ENCODE measurements at places on chromosomes 13 and 19.

DNA sequence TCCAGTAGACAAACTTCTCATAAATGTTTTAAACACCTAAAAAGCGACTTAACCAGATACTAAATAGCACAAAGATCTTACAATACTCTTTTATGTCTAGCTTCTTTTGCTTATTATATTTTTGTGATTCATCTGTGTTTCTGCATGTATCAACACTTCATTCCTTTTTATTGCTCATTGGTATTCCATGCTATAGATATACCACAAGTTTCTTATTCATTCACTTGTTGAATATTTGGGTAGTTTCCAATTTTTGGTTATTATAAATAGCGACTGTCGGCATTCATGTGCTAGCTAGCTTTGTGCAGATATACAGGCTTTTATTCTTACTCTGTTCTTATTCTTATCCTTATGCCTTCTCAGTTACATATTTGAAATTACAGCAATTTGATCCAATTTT, 50.0 kb upstream of the RGCC start:
- no peak for DNase-seq

GRCh38 chr13:95295026-95295425, 6.2 kb downstream of the ABCC4 start:
- no peak for DNase-seq

- DNase-seq, result no peak
These were observed 17.8 kb upstream of the IGLON5 start for GRCh38 chr19:51293571-51294210.

GRCh38 chr19:17458970-17459369, 1.8 kb downstream of the NXNL1 start:
- no peak for DNase-seq

DNA sequence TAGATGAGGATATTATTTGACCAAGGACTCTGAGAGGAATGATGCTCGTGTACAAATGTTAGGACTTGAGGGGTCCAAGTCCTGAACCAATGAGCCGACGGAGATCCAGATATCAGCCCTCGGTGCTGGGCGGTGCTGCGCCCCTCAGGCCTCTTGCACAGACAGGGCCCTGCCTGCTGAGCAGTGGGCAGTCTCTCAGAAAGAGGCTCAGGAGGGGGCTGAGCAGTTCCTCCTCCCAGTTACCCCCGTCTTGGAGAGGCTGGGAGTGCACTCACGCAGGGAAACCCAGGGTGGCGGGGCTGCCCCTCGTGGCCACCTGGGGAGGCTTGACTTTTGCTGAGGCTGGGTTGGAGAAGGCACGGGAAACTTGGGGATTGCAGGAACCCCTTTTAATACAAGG, 18.4 kb downstream of the TEX29 start:
- no peak for DNase-seq

DNA sequence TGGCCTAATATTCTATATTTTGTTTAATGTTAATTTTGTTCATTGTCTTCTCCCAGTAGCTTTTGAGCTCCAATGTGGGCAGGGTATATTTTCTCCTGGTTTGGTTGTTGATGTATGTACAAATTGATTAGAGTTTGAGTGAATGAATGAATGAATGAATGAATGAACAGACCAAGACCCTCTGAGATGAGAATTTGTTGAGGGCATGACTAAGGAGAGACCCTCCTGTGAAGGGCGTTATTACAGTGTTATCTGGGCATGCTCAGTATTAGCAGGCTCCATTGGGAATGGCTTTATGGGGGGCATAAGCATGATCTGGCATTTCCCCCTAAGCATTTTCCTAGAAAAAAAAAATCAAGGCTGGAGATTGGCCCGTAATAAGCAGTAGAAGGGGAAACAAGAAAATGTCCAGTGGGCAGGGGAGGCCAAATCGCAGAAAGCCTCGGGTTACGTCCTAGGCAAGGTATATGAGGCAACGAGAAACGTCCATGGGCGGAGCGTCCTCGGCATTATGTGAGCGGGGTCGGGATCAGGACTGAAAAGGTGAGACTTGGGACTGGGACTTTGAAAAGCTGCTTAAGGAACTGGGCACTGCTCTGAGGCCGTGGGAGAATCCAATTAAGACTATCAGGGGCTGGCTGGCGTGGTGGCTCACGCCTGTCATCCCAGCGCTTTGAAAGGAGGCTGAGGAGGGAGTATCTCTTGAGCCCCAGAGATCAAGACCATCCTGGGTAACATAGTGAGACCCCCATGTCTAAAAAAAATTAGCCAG, 904 bp upstream of the ARHGAP33 start:
- no peak for DNase-seq

GRCh38 chr13:21834521-21834920, 163.6 kb downstream of the FGF9 start:
- no peak for DNase-seq

DNA sequence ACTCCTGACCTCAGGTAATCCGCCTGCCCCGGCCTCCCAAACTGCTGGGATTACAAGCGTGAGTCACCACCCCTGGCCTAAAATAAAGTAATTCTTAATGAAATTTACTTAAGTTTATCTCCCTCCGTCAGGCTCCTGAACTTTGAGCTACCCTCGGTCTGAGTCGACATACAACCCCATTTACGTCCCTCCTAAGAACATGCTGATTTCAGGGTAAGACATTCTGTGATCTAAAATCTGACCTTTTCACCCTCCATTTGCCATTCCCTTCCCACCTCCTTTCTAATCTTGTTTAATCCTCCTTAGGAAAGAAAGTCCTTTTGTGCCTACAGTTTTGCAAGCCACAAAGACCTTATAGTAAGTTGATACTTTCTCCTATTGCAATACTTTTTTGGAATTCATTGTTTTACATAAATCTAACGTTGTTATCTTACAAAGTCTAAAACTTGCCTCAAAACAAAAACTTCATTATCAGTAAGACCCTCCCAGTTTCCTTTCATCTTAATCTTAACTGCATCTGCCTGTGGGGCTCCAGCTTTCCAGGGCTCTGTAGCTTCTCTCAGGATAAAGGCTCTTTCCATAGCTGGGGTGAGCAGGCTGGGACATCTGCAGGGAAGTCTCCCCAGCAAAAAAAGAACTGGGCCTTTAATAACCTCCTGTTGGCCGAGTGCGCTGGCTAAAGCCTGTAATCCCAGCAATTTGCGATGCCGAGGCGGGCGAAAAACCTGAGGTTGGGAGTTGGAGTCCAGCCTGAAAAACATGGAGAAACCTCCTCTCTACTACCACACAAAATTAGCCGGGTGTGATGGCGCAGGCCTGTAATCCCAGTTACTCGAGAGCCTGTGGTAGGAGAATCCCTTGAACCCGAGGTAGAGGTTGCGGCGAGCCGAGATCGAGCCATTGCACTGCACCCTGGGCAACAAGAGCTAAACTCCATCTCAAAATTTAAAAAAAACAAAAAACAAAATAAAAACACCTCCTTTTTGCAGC, 143.1 kb downstream of the ZNF737 start:
- no peak for DNase-seq

DNA sequence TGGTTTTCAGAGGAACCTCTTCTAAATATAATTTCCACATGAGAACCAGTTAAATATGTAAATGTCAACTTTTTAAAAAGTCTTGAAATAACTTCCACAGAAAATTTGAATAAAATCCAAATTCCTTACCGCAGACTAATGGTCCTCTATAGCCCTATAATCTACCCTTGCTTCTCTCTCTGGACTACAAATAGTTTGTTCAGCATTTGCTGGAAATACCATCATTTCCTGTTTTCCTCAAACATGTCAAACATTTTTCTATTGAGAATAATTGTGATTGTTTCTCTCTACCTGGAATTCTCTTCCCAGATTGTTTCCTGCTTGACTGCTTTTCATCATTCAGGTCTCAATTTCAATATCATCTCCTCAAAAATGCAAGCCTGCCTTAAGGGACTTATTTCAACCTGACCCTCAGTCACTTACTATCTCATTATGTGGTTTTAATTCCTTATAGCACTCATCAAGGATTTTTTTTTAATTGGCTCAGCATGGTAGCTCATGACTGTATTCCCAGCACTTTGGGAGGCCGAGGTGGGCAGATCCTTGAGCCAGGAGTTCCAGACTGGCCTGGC, 898.9 kb upstream of the MIR17HG start:
- no peak for DNase-seq

- no peak for DNase-seq
These were observed 15.0 kb downstream of the LIPE start for GRCh38 chr19:42412227-42412626.

DNA sequence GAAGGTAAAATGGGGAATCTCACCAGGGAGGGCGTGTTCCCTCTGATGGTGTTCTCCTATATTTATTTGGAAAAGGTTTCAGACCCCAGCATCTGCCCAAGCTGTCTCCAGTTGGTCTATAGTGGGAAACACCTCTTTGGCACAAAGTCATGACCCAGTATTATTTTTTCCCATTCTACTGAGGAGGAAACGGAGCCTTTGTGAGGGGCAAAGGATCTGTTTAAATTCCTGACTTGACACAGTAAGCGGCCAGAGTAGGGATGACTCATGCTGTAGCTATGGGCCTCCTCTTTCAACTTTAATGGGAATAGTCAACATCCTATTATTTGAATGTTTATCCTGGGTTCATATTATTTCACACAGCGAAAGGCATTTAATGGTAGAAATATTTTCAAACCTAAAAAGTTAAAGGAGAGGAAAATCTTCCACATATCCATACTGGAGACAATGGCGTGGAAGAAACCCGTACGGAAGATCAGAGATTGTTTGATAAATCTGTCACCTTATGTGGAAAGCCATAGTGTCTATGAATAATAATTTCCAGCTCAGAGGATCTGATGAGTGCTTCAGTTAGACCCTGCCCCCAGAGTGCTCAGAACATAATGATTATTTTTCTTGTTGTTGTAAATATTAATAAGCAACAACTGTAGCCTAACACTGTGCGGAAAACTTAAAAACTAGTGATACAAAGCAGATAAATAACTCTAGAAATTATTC, 126.0 kb downstream of the FOXO1 start:
- DNase-seq, result no peak

DNA sequence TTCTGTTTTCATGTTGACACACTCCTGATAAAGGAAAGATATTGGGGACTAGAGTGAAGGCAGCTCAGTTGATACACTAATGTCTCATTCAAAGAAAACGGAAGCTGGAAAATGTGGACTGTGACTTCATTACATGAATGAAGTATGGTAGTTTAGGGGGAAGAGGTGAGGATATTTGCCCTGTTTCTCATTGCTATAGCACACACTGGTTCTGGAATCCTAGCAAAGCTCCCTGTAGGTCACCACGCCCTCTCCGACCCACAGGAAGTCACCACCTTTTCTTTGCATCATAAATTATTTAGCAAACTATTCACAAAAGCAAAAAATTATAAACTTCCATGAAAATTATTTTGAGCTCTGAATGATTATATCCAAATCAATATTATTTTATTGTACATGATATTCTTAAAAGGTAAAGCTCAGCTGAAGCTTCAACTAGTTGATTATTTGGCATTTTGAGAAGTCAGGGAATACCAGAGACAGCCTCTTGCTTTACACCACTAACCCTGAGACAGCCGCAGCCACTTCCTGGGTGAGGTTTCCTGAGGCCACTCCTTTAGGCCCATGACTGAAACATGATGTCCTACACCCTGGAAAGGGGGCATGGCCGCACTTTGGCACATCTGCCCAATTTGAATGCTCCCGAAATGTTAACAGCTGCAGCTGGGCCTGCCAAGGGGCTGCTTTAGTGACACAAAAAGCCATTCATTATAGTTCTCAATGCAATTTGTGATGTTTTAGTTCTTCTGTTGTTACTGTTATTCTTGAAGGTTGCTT, 50.0 kb upstream of the WDFY2 start:
- DNase-seq, result no peak

- DNase-seq, result no peak
These were observed 217.5 kb downstream of the KCTD12 start for GRCh38 chr13:76668716-76669115.

DNA sequence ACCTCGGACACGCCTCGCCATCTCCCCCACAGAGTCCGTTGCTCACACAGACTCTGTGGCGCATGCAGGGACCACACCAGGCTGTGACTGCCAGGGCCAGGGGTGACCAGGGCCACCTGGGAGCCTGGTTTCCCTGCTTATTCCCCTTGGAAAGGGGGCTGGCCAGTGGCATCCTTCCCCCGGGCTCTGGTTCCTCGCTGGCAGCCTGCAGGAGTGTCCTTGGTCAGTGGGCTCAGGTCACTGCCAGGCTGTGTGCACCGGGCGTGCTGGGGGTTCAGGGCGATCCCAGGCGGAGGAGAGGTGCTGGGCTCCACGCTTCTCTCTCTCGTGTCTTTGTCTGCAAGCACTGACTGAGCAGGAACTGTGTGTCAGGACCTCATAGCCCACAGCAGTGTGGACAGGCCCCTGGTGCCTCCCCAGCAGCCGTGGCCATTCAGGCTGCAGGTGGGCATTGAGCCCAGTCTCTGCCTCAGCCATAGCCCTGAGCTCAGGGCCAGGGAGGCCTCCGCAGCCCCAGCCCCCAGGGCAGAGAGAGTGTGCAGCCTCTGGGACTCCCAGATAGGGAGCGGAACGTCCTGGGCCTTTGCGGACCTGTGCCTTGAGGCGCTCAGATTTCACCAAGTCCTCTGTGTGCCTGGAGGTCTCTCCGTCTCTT, 6.5 kb downstream of the PIAS4 start:
- DNase-seq, result no peak

DNA sequence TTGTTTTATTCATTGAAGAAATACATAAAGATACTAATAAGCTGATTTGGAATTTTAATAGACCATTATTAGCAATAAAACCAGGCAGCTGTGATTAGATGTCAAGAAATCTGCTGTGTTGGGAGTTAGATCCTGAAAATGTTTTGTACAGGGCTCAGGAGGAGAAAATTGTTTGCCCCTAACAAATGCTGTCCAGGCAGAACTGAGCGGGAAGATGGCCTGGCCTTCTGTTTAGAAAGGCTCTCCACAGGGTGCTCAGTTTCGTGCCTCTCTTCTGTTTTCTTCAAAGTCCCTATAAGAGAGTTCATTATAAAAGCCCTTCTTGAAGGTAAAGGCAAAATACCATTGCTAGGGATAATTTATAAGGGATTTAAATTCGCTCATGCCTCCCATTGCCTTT, 64.1 kb downstream of the ERCC5 start:
- DNase-seq, result no peak

- DNase-seq, result no peak
These were observed 44.2 kb downstream of the TBC1D4 start for GRCh38 chr13:75437582-75438318.

GRCh38 chr13:86976521-86977324, 694.4 kb upstream of the SLITRK5 start:
- DNase-seq, result no peak

DNA sequence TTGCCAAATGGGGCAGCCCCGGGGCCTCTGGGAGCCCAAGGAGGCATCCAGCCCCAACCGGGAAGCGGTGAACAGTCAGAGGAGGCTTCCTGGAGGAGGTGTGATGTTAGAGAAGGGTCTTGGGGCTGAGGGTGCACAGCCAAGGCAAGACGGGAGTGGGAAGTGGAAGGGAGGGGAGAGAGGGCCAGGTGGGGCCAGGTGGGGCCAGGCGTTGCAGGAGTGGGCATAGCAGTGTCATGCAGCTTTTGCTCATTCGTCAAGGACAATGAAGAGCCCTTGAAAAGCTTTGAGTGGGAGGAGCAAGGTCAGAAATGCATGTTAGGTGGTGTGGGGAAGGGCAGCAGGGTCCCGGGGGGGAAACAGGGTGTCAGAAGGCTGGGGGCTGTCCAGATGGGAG, 1.8 kb downstream of the FBN3 start:
- DNase-seq, result no peak

Data from stimulated activated CD4-positive, alpha-beta T cell treated with anti-CD3 and anti-CD28 coated beads, Interleukin-15, amount 100 ng/mL, for 48 hours (primary cell).